ENCODE measurements at places on chromosomes 11 and 22.

GRCh38 chr22:40791241-40791640, 27.9 kb downstream of the SLC25A17 start:
- DNase-seq, result no peak

DNA sequence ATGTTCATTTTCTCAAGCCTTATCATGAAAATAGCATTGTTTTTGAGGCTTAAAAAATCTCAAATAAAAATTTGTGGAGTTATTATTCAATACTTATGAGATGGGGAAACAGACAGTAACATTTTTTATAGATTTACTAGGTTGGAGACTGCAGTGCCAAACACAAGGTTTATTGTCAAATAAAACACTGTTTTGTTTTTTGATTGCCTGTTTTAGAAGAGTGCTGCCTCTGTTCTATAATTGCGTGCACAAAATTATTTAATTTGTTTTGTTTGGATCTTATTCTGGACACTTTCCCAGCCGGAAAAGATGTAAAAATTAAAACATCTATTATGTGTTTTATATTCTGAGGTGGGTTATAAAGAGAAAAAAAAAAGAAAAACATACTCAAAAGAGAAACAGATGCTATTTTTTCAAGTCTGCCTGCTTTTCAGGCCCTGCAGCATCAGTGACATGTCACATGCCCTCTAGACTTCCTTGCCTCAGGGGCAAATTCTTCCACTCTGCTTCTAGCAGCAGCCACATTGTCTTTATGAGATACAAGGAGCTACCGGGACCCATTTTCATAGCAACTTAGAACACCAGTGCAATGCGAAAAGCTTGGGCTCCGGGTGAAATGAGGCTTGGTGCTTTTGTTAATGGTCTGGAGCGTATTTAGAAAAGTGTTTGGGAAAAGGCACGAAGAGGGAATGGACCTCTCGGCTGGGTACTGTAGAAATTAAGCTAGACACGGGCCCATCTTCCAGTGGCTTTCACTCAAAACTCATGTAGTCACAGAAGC, 77.5 kb downstream of the EFCAB6 start:
- DNase-seq, result no peak

- DNase-seq, result no peak
These were observed 109.4 kb upstream of the KIRREL3 start for GRCh38 chr11:127109796-127110480.

DNA sequence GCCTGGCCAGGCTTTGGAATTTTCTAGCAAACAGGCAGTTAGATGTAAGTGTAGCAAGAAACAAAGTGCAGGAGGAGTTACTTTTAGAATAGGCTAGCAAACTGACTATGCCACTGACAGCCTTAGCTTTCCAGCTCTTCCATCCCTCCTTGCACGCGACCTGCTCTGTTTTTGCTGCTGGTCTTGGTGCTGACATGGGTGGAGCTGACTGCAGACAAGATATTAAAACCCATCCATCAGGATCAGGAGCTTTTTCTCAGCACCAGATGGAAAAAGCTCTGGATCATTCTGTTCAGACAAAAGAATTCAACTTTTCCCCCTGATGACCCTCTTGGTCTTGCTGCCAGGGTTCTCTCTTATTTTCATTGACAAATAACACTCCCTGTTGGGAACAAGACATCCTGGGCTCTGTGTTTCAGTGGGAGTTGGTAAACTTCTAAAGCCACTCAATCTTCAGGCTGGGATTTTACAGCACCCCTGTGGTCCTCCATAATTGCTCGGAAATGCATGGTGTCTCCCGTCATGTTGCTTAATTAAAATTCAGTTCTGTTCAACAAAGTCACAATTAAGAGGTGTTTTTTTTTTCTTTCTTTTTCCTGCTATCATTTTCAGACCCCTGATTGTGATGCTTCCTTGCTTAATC, 240.0 kb upstream of the LARGE1 start:
- DNase-seq, result no peak

- no peak for DNase-seq
These were observed 6.1 kb upstream of the APOL3 start for GRCh38 chr22:36166518-36167220.

GRCh38 chr22:19933341-19934241, 8.0 kb upstream of the COMT start:
- no peak for DNase-seq

DNA sequence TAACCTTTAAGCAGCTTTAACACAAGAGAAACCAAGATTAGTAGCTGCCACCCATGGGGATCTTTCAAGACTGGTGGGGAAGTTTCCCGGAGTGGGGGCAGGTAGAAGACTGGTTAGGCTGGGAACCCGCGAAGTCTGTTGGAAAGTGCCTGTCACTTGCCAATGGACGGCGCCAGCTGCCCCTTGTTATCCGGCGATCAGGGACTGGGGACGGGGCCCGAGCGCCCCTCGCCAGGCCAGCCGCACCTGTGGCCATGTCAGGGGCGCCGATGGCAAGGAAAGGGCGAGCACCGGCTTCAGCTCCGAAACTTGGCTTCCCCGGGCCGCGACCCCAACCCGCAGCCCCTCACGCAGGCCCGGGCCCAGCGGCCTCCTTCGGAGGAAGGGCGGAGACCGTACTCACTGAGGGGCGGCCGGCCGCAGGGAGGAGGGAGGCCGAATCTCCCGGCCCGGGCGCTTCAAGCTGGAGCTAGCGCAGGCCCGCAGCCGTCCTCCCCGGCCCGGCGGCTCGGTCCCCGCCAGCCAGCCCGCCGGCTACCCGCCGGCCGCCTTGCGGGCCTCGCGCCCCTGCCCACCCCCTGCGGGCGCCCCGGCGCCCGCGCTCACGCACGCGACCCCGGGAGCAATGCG, 539 bp downstream of the EIF4ENIF1 start:
- no peak for DNase-seq

- peak; percentile 85 for DNase-seq
These were observed 3.0 kb downstream of the ADAMTS15 start for GRCh38 chr11:130451231-130452019.

- no peak for DNase-seq
These were observed 8.8 kb downstream of the SLC35F2 start for GRCh38 chr11:107849790-107850189.

DNA sequence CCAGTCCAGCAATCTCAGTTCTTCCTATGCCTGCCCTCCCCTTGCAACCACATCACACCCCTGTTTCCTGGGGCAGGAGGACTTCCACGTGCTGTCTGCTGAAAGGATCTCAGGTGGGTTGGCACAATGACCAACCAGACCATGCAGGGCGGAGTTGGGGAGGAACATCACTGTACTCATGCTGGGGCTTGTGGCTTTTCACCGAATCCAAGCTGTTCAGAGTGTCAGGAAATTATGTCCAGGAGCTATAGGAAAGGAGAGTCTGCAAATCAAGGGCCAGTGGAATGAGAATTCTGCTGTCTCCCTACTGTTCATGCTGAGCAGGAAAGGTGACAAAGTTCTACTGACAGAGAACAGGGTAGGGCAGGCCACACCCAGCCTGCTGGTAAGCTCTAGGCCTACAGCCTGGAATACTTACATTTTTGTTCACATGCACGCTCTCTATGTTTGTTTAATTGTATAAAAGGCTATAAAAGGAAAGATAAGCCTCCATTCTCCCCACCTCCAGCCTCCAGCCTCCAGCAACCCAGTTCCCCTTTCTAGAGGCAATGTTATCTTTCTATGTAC, 1.7 kb upstream of the PLAAT2 start:
- no peak for DNase-seq

- DNase-seq, result no peak
These were observed 1174.4 kb downstream of the BRD1 start for GRCh38 chr22:48653306-48653705.

GRCh38 chr11:45382133-45382878, 96.2 kb upstream of the SYT13 start:
- no peak for DNase-seq

DNA sequence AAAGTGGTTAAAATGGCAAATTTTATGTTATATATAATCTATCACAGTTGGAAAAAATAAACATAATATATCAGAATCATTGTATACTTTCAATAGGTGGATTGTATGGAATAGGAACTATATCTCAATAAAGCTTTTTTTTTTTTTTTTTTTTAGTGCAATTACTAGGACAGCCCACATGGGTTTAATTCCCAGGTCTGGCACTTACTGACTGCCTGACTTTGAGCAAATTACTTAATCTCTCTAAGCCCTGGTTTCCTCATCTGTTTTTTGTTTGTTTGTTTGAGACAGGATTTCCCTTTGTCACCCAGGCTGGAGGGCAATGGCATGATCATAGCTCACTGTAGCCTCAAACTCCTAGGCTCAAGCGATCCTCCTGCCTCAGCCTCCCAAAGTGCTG, 26.1 kb upstream of the BAIAP2L2 start:
- DNase-seq, result no peak

DNA sequence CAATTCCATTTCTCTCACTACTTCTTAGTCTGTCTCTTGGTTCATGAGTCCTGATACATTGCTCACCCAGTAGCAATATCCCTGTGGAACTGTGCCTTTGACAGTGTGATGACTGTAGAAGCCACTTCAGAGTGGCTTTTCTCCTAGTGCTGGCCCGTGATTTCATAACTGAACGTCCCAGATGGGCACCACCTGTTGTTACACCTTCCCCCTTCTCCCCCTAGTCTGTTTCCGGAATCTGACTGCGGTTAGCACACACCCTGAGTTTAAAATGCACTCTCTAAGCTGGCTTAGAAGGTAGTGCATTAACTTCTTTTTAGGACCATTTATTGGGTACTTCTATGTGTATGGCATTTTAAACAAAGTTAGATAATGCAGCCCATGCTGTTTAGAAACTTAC, 83.0 kb downstream of the ALX4 start:
- no peak for DNase-seq

- DNase-seq, result no peak
These were observed 3.7 kb downstream of the FAM180B start for GRCh38 chr11:47589977-47590861.

DNA sequence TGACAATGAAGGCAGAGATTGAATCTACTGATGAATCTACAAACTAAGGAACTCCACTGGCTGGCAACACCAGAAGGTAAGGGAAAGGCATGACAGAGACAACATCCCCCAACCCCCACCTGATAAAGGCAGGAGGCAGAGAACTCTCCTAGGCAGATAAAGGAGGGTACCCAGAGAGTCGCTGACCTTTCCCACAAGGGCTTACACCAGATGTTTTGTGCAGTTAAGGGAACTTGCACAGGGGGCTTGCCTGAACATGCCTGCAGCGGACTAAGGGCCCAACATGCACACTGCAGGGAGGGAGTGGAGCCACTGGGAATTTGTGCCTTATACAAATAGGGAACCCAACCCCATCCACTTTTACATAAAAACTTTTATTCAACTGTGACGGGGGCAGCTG, 1996.9 kb upstream of the RAG2 start:
- no peak for DNase-seq

GRCh38 chr22:20206709-20207215, 55.9 kb upstream of the CCDC188 start:
- no peak for DNase-seq

GRCh38 chr11:532986-533585, 2.3 kb downstream of the HRAS start:
- no peak for DNase-seq

- DNase-seq, result no peak
These were observed 27.0 kb downstream of the AP2A2 start for GRCh38 chr11:952406-953385.

- no peak for DNase-seq
These were observed 29.5 kb downstream of the SLC22A12 start for GRCh38 chr11:64620381-64620971.

GRCh38 chr11:63694596-63694995, 13.3 kb downstream of the RTN3 start:
- DNase-seq, result no peak

DNA sequence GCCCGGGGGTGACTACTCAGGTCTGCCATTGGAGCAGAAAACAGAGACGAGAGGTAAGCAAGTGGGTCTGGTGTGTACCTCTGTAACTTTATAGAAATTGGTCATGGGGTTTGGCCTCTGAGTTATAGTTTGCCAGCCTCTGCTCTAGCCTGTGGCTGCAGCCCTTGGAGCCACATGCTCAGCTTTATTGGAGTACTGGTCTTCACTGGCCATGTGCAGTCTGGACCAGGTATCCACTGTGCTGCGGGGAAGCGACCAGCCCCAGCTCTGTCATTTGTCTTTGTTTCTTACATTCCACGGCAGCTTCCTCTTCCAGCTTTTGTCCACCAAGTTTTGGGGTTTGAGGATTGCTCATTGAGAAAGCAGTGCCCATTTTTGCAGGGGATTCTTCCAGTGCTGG, 453.4 kb downstream of the TBC1D22A start:
- DNase-seq, result peak; percentile 48

- no peak for DNase-seq
These were observed 1.7 kb downstream of the IL17REL start for GRCh38 chr22:50010676-50011446.

GRCh38 chr11:64970731-64971151, 1.2 kb downstream of the MAJIN start:
- no peak for DNase-seq

GRCh38 chr22:39114112-39114511, 17.1 kb downstream of the APOBEC3H start:
- no peak for DNase-seq

- DNase-seq, result no peak
These were observed 37.9 kb downstream of the TTC17 start for GRCh38 chr11:43396617-43397016.

GRCh38 chr11:120431633-120432032, 79.9 kb upstream of the GRIK4 start:
- DNase-seq, result no peak

- no peak for DNase-seq
These were observed 92.1 kb downstream of the CACNA1I start for GRCh38 chr22:39662686-39663052.
